ENCODE measurements at places on chromosomes 16 and 17.

DNA sequence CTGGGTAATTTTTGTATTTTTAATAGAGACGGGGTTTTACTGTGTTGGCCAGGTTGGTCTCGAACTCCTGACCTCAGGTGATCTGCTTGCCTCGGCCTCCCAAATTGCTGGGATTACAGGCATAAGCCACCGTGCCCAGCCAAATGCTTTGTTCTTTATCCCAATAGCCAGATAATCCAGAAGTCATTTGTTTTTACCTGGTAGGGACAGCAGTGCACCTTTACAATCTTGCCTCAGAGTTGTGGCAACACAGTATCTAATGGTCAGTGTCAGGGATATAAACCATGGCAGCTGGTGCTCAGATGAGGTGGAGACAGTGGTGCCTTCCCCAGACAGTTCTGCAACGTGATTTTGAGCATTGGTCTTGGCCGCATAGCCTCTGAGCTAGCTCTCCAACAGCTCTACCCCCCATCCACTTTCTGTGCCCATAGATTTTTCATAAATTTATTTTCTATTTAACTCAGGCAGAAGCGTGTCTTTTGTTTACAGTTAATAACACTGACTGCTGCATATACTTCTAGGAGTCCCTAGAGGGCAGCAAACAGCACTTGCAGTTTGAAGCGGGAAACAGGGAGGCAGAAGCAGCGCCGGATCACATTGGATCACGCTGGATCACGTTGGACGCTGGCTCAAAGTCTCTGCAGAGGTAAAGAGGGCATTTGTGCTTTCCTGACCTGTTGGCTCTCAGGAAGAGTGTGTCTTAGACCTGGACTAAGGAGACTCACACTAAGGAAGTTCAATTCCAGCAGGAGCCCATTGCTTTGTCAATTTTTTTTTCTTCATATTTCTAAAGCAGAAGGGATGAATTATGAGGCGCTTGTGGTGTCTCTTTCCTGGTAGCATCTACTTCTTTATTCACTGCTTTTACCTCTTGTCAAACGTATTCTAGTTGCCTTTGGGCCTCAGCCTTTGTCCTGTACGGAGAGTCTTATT is 5.1 kb upstream of the GGT6 start:
- DNase-seq: no peak

DNA sequence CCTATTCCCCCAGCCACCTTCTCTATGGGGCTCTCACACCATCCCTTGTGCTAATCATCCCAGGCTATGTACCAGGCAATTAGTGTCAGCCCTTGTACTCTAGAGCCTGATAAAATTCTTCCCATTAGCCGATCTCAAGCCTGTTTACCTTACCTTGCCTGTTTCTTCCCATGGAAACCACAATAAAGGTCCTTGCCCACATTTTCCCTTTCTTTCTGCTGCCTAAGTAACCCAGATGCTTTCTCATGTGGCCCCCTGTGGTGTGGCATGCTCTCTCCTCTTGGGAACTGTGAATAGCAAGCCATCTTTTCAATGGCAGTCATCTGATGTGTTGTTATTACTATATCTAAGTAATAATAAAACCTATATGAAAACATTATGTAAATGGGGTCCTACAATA is 265.8 kb upstream of the ELAC2 start:
- no peak for DNase-seq

- no peak for DNase-seq
Observed at GRCh38 chr17:5793157-5793556, 208.8 kb upstream of the NLRP1 start.

GRCh38 chr17:38667099-38667786 is 7.5 kb downstream of the EPOP start:
- DNase-seq: no peak

DNA sequence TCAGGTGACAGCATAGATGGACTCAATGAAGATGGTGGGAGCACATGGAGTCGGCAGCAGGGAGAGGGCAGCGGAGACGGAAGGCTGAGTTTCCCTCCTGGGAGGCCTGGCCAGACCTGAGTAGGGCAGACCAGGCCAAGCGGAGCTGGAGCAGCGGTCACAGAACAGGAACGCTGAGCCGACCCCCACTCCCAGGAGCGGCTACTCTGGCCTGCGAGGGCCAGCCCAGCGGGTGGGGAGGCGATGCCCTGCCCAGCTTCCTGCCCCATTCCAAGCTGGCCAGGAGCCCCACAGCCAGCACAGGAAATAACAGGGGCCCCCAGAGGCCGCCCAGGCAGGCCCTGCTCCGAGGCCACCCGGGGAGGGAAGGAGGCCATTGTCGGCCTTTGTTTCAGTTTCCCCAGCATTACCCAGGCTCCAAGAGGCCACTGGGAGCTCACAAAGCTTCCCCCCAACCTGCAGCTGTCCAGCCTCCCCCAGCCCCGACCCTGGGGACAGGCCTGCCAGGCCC is 79.8 kb downstream of the ZNF423 start:
- DNase-seq: no peak

GRCh38 chr16:29694384-29695195 is 15.6 kb downstream of the QPRT start:
- DNase-seq: no peak

GRCh38 chr16:11613381-11614303 is 26.9 kb upstream of the LITAF start:
- DNase-seq: no peak

DNA sequence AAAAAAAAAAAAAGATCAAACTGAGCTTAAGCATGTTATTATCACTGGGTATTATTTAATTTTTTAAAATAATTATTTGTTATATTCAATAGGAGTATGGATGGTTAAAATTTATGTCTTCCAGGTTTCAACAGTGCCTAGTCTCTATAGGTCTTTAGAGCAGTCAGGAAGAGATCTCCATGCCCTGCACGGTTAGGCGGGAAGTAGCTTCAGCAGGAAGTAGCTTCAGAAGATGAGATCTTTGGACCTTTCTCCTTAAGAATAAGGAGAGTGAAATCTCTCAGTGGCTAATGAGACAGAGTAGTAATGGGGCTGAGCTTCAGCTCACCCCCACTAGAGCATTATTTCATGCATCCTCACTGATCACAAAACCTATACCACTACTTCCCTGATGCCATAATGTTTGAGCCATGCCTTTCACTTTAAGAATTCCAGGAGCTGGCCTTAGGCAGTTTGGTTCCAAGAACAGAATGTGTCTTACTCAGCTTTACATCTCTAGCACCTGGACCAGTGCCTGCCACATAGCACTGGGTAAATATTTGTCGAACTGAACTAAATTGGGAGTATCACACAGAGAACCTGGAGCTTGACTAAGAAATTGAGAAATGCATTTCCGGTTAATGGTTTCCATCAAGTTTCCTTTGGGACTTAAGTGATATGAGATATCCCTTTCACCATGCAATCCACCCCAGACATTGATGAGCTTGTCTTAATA is 43.5 kb downstream of the SCPEP1 start:
- DNase-seq: no peak

GRCh38 chr16:51067352-51067751 is 83.7 kb downstream of the SALL1 start:
- DNase-seq: no peak

DNA sequence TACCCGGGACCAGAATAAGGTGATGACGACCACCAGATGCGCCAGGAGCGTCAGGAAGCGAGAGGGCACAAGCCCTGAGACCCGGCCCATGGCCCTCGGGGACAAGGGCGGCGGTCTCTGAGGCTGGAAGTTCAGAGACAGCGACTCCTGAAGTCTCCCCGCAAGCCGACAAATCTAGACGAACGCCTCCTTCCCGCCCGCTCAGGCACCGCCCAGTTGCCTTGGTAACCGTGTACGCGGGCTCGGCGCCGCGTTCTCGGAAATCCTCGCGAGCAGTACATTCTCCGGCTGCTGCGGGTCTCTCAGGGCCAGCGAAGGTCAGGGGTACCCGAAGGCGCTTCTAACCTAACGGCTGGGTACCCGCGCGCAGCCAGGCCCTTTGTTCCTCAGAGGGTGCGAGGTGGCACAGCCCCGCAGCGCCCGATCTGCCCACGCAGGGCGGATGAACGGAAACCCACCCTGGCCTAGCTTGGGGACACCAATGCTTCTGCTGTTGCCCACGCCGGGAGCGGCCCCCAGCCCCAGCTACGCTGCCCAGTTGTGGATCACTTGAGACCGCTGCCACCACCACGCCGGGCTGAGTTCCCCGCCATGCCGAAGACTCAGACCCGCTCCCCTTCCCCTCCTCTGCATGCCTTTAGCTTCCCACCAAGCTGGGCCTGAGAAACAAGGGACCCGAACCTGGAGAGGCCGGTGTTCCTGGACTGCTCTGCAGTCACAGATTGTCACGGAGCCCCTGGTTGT is at the start of gene TMEM107:
Gene TMEM107 (minus strand): TSS at position 184 of the 744 bp plus-strand sequence. CDS start 94 bp downstream, at position 90.
- peak; percentile 64 for DNase-seq

- DNase-seq: no peak
Observed at GRCh38 chr17:43588664-43589435, 42.7 kb upstream of the ETV4 start.

DNA sequence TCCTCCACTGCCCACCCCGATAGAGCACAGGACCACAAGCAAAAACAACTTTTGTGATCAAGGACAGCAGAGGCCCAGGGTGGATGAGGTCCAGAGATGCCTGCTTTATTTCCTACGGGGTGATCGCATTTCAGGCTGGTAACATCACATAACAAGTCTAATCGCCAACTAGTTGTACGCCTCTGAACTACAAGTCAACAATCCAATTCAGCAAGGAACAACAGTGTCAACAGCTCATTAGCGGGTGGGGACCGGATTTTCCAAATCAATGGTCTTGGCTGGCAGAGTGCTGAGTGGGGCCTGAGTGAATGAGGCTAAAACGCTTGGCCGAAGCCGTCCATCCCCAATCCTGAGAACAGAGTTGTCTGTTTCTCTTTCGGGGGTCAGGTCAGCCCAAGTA is 17.1 kb downstream of the MRM3 start:
- DNase-seq: no peak

DNA sequence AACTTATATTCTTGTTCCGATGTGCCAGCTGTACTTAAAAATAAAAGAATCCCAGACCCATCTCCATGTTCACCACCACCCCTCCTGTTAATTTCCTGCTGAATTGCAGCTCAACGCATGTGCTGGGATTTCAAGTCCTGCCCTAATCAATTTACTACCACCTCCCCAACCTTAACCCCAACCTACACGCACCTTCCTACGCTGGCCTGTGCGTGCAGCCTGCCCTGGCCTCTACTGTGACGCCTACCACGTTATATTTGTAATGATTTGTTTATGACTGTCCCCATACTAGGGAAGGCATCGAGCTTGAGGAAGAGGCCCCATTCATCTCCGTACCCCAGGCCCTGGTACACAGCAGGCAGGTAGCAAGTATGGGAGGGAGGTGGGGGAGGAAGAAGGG is 251.1 kb downstream of the MRTFB start:
- no peak for DNase-seq

DNA sequence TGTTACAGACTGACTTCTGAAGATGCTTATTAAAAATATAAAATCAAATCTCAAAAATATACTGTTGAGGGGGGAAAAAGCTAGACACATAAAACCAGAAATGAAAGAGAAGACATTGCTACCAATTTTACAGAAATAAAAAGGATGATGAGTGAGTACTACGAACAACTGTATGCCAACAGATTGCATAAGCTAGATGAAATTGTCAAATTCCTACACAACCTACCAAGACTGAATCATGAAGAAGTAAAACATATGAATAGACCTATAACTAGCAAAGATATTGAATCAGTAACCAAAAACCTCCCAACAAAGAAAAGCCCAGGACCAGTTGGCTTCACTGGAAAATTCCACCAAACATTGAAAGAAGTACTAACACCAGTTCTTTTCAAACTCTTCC is 3.5 kb upstream of the CAPNS2 start:
- DNase-seq: no peak

GRCh38 chr17:62444063-62444462 is 20.4 kb downstream of the METTL2A start:
- no peak for DNase-seq

- no peak for DNase-seq
Observed at GRCh38 chr17:51257150-51258081, 2.4 kb downstream of the MBTD1 start.

GRCh38 chr16:19375561-19376158 is 42.0 kb upstream of the TMC5 start:
- DNase-seq: no peak

DNA sequence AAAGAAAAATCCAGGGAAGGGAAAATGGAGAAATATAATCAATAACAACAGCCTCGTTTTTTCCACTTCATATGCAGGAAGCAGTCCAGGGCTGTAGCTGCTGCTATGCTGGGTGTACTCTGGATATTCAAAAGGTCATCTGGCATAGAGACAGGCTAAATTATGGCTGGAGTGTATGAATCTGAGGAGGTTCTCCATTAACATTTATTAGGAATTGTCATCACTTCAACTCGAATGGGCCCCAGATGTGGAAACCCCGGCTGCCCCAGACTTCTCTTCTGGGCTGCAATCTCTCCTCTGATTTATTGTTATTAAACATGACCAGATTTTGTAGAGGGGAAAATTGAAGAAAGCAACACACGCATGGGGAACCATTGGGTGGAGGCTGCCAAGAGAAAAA is 33.5 kb upstream of the SKAP1 start:
- no peak for DNase-seq

DNA sequence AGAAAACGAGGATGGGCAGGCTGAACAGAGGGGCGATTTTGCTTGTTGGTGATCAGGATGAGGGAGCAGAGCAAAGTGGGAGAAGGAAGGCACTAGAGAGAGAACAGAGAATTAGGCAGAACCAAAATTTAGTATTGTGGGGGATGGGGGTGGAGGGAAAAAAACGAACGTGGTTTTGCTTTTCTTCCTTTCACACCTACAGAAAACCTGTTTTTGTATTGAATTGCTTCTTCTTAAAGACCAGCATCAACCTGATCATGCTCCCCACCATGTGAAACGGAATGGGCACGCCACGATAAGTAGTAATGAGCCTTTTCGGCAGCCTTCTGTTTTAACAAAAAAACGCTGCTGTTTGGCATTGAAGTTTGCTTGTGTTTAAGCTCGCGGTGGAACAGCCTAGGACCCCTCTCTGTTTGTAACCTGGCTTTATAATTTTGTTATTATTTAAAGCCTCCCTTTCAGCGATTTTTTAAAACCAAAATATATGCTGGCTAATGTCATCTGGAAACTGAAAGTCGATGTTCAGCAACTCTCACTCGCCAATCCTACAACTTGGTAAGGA is 36.8 kb downstream of the ERCC4 start:
- DNase-seq: no peak

DNA sequence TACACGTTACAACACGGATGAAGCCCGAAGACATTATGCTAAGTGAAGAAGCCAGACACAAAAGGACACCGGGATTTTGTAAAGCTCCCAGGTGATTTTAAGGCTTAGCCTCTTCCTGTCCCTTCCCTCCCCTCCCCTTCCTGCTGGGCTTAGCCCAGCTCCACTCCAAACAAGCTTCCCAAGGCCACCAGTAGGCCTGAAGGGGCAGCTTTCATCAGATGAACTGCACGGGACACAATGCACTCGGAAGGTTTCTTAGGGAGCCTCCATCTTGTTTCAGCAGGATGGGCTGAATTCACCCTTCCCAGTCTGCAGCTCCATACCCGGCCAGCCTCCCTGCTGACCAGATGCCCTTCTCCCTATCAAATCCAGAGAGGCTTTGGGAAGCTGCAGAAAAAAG is 10.4 kb downstream of the MEFV start:
- DNase-seq: no peak
